Activated naive CD4-positive, alpha-beta T cell (primary cell): ENCODE measurements at places on chromosomes 16 and 17.

DNA sequence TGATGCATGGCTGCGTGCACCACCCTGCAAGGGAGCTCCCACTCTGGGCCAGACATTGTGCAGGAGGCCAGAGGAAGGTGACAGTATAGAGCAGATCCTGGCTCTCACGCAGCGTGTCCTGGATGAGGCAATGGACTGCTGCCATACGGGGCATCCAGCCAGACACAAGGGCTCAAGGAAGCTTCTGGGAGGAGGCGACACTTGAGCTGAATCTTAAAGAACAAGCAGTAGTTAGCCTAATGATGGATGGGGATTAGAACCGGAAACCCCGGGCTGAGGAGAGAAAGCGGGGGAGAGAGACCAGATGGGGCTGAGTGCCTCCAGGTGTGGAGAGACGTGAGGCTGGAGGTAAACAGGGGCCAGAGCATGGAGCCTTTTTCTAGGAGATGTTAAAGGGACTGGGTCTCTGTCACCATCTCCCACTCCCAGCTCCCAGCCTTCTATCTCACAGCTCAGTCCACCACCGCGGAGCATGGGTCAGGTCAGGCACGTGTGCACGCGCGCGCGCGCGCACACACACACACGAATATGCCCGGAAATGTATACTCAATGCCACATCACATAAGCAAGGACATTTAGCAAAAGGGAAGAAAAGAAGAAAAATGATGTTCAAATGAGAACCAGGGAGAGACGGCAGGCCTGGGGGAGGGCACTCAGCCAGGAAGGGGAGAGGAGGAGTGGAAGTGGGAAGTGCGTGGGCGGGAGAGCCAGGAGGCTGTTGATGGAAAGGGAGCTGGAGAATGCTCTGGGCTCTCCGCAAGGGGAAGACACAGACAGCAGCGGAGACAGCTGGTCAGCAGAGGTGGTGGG, 46.3 kb downstream of the CCDC42 start:
- DNase-seq: no peak

DNA sequence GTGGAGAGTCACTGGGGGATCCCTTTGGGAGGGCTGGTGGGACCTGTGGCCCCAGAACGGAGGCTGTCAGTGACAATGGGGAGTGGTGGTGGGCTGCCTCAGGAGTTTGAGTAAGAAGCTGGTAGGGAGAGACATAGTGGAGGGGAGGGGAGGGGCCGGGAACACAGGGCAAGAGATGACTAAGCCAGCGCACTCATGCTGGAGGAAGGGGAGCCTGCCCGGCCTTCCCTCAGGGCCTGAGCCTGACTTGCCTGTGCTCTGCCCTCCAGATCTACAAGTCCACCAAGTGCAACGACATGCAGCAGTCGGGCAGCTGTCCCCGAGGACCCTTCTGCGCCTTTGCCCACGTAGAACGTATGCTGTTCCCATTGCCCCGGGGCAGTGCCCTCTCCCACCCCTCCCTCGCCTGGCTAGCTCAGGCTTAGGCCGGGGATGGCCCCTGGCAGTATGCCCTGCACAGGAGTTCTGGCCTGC, 29.3 kb downstream of the UNC13D start:
- no peak for DNase-seq

DNA sequence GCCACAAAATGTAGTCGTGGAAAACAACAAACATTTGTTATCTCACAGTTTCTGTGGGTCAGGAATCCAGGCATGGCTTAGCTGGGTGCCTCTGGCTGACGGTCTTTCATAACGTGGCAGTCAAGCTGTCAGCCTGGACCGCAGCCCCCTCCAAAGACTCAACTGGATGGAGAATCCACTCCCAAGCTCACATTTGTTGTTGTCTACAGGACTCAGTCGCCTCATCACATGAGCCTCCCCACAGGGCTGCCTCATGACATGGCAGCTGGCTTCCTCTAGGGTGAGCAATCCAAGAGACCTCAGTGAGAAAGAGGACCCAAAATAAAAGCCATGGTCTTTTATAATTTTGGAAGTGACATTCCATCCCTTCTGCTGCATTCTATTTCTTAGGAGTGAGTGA, 34.7 kb upstream of the AKAP1 start:
- no peak for DNase-seq

- DNase-seq: no peak
Observed at GRCh38 chr16:65421596-65421995, 299.7 kb upstream of the CDH11 start.

DNA sequence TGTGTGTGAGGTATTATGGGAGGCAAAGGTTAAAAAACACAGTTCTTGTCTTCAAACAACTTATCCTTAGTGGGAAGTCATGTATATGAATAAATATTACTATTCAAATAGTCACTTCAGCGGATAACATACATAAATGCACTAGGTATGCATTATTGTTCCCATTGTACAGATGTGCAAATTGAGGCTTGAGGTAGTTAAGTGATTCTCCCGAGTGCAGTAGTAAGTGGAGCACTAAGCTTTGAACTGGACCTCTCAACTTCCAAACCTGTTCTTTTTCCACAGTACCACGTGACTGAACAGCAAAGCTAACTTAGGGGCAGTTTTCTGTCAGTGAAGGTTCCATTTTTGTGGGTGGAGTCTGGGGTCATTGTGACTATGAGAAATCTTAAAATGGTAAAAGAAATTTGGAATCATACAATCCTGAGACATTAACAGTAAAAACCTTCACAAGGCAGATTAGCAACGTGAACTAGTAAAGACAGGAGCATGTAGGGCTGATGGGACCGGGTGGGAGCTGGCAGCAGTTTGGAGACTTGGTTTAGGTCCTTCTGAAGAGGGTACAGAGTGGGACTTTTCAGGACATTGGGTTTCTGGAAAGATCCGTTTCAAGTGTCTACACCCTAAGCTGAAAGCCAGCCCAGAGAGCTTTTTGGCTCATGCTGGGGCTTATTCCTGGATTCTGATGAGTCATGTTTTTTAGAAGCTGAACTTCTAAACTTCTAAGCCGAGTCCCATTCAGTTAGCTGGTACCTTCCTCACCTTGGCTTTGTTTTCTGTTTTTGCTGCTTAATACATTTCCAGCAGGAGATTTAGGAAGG, 204.9 kb downstream of the PRKCA start:
- DNase-seq: no peak

GRCh38 chr17:32356750-32357149, 6.8 kb downstream of the ZNF207 start:
- DNase-seq: no peak

DNA sequence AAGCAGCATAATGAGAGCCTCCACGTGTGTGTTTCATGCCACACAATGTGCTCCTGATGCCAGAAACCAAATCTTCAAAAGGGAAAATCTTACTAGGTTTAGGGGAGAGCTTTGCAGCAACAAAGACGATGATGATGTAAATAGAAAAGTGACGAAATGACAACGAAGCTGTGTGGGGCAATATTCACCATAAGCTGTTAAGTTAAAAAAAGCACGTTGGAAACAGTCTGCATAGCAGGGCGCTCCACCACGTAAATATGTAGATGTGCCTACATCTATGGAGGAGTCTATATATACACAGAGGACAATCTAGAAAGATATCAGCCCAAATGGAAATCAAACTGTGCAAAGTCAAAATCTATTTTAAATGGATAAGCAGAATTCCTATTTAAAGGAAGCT, 61.0 kb downstream of the RPH3AL start:
- DNase-seq: no peak

DNA sequence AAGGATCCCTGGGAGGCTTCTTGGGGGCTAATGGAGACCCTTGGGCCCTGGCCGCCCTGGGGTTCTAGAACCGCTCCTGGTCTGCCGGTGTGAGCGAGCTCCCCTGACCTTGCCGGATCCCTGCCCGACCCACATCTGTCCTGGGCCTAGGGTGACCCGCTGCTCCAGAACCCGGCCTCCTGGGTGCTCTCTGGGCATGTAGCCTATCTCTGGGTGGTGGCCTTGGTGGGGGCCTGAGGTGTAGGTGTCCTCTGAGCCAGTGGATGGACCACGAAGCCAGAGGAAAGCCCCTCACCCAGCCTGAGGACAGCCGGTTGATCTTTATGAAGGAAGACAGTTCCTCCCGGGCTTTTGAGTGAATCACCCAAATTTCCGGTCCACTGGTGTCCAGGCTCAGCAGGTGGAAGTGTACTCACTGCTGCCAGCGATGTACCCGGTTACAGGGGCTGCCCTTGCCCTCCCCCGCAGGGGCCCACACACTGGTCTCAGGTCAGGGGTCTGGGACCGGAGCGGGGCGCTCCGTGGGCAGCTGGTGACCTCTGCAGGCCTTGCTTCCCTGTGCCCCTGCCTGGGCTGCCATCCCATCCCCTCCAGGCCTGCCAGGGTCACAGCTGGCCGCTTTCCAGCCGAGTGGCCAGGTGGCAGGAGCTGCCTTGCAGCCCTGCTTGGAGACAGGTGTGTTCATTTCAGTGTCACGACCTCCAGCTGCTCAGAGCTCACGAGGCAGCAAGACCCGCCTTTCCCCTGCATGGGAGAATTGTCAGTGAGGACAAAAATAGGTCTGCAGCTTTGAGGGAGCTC, 10.5 kb upstream of the GSE1 start:
- DNase-seq: no peak

- DNase-seq: no peak
Observed at GRCh38 chr16:87845213-87845612, 24.1 kb downstream of the SLC7A5 start.

DNA sequence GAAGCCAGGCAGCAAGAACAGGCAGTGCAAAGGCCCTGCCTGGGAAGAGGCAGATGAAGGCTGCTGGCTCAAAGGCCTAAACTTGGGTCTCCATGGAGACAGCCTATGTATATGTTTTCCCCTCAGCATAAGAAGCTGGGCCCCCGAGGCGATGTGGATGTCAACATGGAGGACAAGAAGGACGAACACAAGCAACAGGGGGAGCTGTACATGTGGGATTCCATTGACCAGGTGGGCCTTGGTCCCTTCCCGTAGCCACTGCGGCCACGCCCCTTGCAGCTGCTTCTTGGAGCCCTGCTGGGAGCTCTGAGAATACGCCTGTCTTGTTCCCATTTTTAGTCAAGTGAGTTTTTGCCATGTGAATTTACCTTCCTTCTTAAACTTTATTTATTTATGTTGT, 106.0 kb downstream of the SDR42E1 start:
- no peak for DNase-seq

DNA sequence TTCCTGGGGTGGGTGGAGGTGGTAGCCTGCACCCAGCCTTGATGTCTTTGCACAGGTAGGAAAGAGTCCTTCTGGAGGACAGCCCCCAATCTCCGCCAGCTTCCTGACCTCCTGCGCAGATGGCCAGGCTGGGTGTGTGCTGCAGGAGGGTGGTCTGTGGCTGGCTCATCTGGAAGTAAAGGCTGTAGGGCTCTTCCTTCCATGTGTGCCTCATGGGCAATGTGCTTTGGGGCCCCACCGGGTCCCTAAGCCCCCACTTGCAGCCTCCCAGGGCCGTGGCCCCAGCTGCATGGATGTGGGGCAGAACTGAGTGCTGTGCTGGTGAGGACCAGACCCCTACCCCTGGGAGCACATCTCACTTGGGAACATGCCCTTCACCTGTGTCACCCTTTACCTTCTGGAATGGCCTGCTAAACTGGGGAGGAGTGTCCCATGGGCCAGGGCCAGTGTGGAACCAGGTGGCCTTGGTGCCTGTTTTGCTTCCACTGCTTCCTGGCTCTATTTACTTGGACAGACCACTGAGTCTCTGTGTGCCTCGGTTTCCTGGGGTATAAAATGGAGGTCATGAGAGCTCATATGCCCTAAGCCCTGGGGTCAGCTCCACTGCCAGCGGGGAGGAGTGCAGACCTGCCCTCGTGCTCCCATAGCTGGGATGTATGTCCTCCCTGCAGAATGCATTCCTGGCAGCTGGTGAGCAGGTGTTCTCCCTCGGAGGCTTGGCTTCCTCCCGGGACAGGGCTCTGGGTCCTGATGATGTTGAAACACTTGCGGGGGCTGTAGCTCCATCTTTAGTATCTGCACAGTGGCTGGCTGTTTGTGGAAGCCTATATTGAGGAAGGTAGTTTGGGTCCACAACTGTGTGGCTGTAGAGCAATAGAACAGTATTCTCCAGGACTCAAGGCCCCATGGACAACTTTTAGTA, 18.0 kb downstream of the MPRIP start:
- DNase-seq: no peak

DNA sequence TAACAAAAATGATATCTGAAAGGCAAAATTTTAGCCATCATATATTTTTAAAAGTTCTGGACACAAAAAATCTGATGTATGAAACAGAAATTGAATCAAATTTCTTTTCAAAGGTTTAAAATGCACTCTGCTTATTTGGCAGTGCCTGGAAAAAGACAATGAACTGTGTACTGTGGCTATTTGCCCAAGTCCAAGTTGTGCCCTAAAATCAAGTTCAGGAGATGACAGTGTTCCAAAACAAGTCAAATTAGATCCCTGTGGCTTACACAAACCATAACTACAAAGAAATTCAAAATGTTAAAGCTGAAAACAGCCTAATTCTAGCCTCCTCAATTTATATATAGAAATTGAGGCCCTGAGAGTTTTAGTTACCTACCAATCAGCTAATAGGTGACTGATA, 25.6 kb downstream of the CMC2 start:
- DNase-seq: no peak

DNA sequence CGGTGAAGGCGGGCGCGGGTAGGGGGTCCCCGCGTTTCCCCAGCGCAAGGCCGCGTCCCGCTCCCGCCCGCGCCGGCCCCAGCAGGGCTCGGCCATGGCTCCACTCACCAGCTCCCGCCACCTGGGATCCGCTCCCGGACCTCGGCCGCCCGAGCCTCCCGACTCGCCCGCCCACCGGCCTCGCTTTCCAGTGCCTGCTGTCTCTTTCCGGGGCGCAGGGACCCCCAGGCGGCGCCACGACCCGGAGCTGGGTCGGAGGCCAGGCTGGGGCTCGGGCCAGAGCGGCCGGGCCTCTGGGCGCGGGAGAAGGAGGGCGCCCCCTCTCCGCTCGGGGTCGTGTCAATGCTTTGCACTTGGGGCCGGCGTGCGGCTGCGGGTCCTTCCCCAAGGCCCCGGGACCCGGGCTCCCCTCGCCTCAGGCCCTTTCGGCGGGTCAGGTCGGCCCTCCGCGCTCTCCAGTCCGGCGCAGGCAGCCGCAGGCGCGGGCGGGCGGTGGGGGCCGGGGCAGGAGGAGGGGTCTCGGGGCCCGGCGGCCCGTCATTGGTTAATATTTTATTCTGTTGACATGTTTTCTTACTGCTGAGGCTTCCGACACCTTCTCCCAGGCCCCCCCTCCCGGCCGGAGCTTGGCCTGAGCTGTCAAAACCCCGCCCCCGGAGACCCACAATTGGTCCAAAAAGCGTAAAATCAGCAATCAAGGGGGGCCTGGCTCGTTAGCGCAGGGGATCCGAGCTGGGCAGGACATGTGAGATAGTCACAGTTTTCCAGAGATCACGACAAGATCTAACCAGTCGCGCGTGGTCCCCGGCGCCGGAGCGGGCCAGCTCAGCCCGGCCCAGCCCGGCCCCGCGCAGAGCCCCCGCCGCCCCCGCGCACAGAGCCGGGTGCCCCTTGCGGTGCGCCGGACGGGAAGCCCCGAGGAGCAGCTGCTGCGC, at the start of gene TBX2:
TBX2 (plus strand) TSS at position 713 of the 935 bp plus-strand sequence. CDS start 334 bp downstream, outside the sequence.
- no peak for DNase-seq

DNA sequence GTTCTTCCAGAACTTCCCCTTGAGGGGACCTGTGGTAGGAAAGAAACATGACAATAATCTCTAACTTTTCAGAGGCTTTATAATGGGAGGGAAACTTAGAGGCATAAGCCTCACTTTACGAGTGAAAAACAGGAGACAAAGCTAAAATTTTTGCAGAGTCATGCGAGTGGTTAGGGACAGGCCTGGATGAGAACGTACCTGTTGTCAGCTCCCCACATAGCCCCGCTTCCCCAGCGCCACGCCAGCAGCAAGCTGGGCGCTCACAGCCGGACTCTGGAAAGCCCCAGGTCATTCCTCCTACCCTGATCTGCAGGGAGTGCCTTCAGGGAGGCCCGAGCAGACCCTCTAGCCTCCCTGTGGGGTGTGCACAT, 53.6 kb downstream of the LDHD start:
- DNase-seq: no peak
